Activated naive CD4-positive, alpha-beta T cell treated with anti-CD3 and anti-CD28 coated beads, Interleukin-2, amount 50 U/mL, for 72 hours (primary cell): ENCODE measurements at places on chromosomes 7 and 10.

DNA sequence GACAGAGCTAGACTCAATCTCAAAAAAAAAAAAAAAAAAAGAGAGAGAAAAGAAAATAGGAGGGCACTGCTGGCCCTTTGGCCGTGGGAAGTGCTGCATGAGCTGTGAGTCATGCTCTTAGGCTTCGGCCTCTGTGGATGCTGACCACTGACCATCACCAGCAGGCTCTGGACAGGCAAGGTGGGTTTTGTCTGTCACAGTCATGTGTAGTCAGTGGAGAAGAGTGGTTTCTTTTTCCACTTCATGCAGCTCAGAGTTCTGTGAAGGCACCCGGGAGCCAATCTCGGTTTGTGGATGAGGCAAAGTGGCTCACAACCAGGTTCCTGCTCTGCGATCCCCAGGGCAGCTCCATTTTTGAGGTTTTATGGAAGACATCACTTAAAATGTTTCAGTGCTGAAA is 58.1 kb downstream of the PRTFDC1 start:
- no peak for DNase-seq

- peak; percentile 40 for DNase-seq
Measured at GRCh38 chr7:150481186-150481920, 30.9 kb downstream of the GIMAP8 start.

DNA sequence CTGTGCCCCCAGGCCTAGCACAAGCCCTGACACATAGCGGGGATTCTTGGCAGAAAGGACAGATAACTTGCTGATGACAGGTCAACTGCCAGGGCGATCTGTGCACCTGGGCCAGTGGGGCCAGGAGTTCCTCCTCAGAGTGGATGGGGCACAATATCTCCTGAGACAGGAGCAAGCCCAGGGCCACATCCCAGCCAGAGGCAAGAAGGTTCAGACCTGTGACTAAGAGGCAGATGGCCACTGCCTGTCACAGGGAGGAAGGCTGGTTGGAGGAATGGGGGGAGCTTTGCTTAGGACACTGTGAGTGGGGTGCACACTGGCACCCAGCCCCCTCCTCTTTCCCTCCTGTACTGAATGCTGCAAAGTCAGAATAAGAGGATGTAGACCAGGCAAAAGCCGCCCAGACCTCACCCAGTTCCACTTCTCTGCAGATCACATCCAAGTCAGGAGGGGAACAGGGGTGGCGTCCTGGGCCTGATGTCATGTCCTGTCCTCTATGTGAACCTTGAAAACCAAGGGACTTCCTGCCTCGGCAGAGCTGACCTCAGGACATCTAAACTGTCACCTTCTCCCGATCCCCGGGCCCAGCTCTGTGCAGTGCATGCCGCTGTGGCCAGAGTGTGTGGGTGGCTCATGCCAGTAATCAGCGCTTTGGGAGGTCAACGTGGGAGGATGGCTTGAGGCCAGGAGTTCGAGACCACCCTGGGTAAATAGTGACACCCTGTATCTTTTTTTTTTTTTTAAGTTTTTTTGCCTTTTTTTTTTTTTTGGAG is 1.3 kb downstream of the GUSB start:
- peak; percentile 28 for DNase-seq

GRCh38 chr10:132815168-132815857 is 29.4 kb upstream of the NKX6-2 start:
- no peak for DNase-seq
